ENCODE measurements at places on chromosomes 4 and X. TPM values are rescaled to one million over a fixed set of nuclear protein-coding genes. Genes with fewer than 3 reads are reported as not detected.

The GC gene
- total RNA-seq, result not detected

The DHX15 gene
- 153 TPM for total RNA-seq

The MYL5 gene
- total RNA-seq, result 12.0 TPM

The KIF4A gene
- total RNA-seq, result 17.8 TPM

The MAGEA10 gene
- not detected for total RNA-seq

The CC2D2A gene
- 7.2 TPM for total RNA-seq

The TSPAN6 gene
- total RNA-seq, result 40.5 TPM

The HDAC6 gene
- 19.4 TPM for total RNA-seq

The FHDC1 gene
- total RNA-seq, result under 0.01 TPM

The PPARGC1A gene
- not detected for total RNA-seq

The CFAP299 gene
- total RNA-seq, result 0.09 TPM

The NDNF gene
- not detected for total RNA-seq

The MAGEA8 gene
- total RNA-seq, result not detected

The NKX1-1 gene
- not detected for total RNA-seq

The CNGA1 gene
- total RNA-seq, result 0.56 TPM
